NB4 (cell line): ENCODE measurements at places on chromosomes 2 and 18.

- peak; percentile 79 for DNase-seq
These were observed 25.3 kb upstream of the STAM2 start for GRCh38 chr2:152200565-152201465.

GRCh38 chr2:97716695-97717612 lies 3.6 kb downstream of the ZAP70 start:
- no peak for DNase-seq

DNA sequence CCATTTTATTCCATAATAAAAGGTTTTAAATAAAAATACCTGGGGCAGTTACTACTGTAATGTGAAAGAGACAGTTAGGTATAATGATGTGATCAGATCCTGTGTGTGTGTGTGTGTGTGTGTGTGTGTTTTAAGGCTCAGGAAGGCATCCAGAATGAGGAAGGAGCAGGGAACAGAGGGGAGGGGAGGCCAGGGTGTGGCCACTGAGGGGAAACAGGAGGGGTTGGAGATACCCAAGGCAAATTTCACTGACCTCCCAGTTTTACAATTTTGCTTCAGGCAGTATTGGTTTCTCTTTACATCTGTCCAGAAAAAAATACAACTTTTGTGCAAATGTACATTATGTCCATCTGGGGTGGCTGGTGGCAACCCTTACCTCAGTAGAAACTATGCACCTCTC lies 163.5 kb upstream of the FBXO11 start:
- DNase-seq = peak; percentile 23

DNA sequence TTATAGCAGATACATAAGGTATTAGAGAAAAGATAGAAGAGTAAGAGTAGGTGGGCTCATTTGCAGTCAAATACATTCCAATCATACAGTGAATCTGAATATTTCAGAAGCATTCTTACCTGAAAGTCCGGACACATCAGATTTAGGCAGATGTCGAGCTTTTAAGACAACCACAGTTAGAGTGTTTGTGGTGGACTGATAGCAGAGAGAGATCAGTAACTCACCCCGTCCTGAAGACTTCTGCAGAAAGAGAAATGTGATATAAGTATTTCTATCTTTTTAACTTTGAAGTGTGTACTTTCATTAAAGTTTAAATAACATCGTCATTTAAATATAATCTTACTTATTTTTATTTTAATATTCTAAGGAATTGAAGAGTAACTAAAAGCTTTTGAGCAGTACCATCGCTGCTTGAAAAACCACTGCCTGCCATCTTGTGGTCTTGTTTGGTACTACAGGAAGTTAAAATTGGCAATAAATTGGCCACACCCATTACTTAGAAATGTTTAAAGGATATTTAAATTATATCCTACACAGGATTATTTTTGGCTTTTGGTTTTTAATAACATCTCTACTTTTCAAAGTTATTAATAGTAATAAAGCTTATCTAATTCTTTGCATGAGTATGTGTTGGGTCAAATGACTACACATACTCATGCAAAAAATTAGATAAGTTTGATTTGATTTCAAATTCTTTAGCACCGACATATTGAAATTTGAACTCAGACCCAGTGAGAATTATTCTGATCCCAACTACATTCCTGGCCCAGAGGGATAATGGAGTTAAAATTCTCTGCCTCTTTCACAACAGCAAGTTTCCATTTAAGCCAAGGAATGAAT lies 5.5 kb downstream of the SYT4 start:
- DNase-seq = peak; percentile 46

DNA sequence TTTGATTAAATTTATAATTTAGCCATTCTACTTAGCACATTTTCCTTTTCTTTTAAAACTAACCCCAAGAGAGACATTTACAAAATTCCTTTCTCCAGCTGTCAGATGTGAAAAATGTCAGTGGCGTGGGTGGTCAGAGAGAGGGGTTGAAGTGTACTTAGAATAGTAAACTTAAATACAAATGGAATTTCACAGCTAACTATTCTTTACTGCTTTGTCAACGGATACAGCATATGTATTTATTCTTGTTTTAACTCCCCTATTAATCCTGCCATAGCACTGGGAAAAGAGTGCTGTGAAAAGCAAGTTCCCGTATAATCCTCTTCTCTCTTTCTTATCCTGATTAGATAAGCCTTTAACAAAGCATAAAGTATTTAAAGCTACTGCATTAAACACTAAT lies 191.4 kb upstream of the CHAC2 start:
- DNase-seq = no peak

DNA sequence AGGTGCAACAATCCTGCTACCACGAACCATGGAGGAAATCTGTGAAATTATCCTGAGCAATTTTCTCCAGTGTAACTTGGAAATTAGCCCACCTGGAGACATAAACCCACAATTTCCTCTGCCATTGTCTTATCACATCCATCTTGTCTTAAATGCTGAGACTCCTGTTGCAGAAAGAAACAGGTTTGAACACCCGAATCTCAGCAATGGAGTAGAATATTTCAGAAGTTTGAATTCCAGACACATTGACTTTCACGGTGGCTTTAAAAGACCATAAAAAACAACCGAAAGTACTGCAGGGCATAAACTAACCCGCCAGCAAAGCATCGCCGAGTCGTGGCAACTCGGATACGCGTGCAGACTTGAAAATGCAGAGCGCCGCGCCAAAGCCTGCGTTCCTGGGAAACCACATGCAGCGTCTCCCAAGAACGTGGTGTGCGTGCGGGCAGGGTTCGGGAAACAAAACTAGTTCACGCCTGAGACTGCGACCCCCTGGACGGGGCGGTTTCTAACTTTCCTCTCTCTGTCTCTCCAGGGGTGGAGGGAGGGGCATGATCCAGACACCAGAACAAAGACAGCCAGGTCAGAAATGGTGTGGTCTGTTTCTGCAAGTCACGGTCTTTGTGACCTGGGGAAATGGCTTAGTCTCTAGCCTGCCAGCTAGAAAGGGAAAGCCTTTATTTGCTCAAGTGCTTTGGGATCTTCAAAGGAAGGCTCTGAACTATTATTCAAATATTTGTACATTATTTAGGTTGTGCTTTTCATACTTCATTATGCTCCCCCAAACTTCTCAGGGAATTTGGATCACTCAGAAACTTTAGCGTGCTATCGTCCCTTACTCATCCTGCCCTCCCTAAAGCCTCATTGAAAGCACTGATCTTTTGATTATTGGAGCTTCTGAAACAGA lies 26.9 kb upstream of the KCTD1 start:
- DNase-seq = peak; percentile 27

DNA sequence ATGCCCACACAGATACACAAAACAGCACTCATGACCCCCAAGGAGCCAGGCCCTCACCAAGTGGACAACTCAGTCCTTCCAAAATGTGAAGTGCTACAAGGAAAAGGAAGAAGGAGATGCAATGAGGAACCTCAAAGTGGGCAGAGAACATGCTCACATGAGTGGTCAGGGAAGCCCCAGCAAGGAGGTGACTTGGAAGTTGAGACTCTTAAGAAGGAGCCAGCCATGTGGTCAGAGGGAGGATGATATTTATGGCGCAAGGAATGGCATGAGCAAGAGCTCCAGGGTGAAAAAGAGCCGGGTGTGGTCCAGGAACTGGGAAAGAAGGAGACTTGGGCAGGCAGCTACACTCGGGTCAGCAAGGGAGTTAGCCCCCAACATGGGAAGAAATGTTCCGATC lies 30.0 kb upstream of the KLHL29 start:
- DNase-seq = no peak

- DNase-seq = peak; percentile 22
These were observed 2.0 kb upstream of the ATRAID start for GRCh38 chr2:27209621-27210401.

DNA sequence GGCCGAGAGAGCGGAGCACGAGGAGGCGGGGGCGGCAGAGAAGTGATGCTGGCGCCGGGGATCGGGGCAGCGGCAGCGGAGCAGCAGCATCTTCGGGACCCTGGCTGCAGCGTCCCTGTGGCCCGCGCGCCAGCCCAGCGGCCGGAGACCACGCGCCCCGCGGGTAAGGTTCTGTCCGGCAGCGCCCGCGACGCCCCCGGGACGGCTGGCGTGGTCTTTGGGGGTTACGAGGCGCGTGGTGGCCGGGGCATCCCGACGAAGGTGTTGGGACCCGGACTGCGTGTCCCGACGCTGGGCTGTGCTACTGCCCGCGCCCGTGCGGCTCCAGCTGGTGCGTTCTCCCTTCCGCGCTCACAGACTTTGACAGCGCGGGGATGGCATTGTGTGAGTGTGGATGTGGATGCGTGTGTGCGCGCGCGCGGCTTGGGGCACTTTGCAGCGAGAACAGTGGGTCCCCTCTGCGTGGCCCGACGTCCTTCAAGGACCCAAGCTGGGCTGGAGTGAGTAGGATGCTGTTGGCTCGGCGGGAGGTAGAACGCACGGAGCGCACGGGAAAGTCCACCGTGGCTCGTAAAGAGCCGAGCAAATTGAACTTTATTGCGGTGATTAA lies 405.0 kb downstream of the XIRP2 start:
- no peak for DNase-seq

- peak; percentile 64 for DNase-seq
These were observed 20.0 kb upstream of the CXCR4 start for GRCh38 chr2:136137982-136138381.

- no peak for DNase-seq
These were observed 158.8 kb upstream of the FBXO11 start for GRCh38 chr2:48065096-48065495.

GRCh38 chr2:233462202-233462785 lies 104.3 kb downstream of the USP40 start:
- no peak for DNase-seq

- DNase-seq = no peak
These were observed 19.7 kb downstream of the CROCC2 start for GRCh38 chr2:240925568-240926515.

DNA sequence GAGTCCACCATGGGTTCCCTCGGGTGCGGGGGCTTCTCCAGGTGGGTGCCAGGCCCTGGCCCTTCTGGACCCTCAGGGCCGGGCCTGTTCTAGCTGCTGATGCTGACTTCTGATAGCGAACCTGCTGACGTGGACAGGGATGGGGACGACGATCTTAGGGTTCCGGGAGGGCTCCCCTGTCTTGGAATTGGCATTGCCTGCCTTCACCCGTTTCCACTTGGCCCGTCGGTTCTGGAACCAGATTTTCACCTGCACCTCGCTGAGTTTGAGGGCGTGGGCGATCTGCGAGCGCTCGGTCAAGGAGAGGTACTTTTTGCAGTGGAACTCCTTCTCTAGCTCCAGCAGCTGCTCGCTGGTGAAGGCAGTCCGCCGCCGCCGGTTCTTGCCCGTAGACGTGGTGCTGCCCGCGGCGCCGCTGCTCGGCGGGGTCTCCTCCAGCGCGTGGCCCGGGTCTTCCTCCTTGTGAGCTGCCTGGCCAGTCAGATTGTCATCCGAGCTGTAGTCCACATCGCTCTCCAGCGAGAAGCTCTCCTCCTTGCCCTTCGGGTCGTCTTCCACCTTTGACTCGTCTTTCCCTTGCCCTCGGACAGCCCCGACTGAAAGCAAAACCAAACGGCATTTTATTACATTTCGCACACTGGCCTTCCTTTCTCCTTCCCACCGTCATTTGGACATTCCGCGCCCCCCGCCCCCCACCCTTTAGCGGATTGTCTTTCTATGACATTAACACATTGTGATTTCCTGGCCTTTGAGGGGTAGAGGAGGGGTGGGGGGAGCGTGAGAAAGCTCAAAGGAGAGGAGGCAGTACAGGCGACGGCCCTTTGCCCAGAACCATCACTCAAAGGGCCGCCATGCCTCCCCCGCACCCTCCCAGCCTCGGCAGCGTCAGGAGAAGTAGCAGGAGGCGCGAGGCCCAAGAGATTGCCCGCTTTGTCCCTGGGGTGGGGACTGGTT lies 2.1 kb downstream of the GBX2 start:
- DNase-seq = peak; percentile 34

DNA sequence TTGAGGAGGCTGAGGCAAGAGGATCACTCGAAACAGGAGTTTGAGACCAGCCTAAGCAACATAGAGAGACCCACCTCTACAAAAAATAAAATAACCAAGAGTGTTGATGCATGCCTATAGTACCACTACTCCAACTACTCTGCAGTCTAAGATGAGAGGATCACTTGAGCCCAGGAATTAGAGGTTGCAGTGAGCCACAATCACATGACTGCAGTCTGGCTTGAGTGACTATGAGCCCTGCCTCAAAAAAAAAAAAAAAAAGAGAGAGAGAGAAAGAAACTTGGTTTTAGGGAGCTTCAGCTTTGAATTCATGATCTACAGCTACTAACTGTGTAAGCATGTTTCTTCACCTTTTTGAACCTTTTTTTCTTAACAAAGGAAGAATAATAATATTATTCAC lies 119.9 kb downstream of the HNMT start:
- DNase-seq = no peak

GRCh38 chr18:79410171-79410641 lies 14.5 kb downstream of the NFATC1 start:
- no peak for DNase-seq

- peak; percentile 41 for DNase-seq
These were observed 46.6 kb upstream of the SERTAD2 start for GRCh38 chr2:64700133-64700809.

GRCh38 chr2:51722311-51722710 lies 690.4 kb upstream of the NRXN1 start:
- no peak for DNase-seq

GRCh38 chr2:110876167-110876999 lies 144.0 kb downstream of the ACOXL start:
- DNase-seq = no peak

DNA sequence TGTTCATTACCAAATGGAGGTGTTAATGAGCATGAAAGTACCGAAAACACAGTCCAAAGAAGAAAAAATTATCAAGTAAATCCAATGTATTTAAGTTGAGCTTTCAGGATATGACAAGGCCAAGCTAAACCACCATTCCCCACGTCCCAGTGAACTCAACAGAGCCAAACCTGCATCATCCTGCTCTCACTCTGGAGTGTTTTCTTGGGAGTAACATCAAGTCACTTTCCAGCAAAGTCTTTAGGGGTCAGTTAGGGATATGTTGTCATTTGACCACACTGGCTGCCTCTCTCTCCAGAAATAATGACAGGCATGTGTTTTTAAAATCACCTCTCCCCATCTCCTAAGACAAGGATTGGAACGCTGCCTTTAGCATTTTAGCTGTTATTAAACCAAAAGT lies 140.5 kb downstream of the SRBD1 start:
- DNase-seq = no peak

DNA sequence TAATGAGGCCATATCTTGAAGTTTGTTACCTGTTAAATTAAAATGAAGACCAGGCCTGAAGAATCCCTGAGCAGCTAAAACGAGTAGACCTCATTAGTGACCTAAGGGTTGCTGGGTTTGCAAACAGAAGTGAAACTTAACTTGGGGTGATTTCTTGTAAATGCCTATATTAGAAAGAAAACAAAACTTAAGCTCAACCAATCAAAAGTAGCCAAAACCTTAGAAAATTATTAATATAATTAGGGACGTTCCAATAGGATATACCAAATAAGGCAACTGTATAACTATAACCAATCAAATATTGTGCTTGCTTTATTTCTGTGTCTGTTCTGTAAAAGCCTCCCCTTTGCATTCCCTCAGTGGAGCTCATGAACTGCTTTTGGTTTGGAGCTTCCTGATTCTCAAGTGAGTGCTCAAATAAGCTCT lies 137.9 kb upstream of the VRK2 start:
- no peak for DNase-seq

GRCh38 chr18:78006774-78007260 lies 757.2 kb downstream of the GALR1 start:
- no peak for DNase-seq
